CD4-positive, alpha-beta T cell treated with Interleukin-1 beta for 1 hour (primary cell): ENCODE measurements at places on chromosomes 12 and 14.

- DNase-seq, result no peak
Measured at GRCh38 chr12:104482113-104482512, 25.4 kb downstream of the CHST11 start.

- DNase-seq, result no peak
Measured at GRCh38 chr12:3837049-3837448, 36.1 kb downstream of the PARP11 start.

- no peak for DNase-seq
Measured at GRCh38 chr14:103332143-103332919, 1.7 kb upstream of the EIF5 start.

DNA sequence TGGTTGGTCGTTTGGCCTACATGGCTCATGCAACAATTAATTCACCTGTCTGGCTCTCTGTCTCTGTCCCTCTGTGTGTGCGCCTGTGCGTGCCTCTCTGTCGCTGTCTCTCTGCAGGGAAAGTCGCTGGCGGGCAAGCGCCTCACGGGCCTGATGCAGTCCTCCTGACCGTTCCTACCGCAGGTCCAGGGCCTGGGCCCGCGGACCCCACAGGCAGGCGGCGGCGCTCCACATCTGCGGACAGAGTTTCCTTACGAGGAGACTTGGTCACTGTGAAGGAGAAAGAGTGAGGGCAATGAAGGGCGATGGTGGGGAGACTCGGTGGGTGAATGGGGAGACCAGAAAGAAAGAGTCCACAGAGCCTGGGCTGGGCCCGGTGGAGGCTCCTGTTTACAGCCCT is 331.6 kb downstream of the DPF3 start:
- no peak for DNase-seq

- DNase-seq, result no peak
Measured at GRCh38 chr14:101490771-101491170, 70.5 kb upstream of the DIO3 start.

DNA sequence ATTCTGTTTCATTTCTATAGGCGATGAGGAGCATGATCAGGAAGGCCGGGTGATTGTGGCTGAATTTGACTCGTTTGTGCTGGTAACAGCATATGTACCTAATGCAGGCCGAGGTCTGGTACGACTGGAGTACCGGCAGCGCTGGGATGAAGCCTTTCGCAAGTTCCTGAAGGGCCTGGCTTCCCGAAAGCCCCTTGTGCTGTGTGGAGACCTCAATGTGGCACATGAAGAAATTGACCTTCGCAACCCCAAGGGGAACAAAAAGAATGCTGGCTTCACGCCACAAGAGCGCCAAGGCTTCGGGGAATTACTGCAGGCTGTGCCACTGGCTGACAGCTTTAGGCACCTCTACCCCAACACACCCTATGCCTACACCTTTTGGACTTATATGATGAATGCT is 1.9 kb downstream of the APEX1 start:
- no peak for DNase-seq

DNA sequence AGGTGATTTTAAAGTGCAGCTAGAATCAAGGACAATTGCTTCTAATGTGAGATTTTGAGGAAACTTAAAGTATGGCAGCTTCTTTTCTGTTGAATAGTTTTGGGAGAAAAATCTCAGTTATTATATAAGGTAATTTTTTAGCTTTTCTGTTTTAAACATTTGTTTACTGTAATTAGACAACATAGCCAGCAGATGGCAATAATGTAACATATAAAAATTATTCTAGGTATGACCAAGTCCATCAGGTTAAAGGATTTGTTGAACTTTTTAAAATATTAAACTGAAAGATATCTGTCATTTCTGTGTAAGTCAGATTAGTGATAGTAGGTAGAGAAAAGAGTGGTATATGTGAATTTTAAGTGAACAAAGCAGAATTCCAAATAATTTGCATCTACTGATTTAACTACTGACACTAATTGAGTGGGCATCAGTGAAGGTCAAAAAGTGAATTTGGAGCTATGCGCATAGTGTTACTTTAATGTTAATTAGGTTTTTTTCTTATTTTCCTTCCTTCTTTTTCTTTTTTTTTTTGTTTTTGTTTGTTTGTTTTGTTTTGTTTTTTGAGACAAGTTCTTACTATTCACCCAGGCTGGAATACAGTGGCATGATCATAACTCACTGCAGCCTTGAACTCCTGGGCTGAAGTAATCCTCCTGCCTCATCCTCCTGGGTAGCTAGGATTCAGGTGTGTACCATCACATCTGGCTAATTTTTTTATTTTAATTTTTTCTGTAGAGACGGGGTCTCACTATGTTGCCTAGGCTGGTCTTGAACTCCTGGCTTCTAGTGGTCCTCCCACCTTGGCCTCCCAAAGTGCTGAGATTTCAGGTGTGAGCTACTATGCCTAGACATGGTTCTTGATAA is 18.6 kb downstream of the PRORP start:
- DNase-seq, result no peak

DNA sequence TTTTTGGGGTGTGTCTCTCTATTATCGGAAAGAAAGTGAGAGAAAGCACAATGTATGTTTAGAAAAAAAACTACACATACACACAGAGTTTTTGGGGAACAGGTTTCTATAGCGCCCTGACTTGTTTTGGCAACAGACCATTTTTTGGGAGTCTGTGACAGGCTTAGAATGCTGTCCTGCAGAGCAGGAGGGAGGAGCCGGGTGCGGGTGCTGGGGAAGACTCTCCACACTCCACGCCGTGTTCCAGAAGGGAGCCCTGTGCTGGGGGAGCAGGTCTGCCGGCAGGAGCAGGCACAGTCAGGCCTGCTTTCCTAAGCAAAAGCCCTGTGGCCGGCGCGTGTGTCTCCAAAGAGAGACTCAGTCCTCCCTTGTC is 26.5 kb downstream of the CD9 start:
- DNase-seq, result no peak

DNA sequence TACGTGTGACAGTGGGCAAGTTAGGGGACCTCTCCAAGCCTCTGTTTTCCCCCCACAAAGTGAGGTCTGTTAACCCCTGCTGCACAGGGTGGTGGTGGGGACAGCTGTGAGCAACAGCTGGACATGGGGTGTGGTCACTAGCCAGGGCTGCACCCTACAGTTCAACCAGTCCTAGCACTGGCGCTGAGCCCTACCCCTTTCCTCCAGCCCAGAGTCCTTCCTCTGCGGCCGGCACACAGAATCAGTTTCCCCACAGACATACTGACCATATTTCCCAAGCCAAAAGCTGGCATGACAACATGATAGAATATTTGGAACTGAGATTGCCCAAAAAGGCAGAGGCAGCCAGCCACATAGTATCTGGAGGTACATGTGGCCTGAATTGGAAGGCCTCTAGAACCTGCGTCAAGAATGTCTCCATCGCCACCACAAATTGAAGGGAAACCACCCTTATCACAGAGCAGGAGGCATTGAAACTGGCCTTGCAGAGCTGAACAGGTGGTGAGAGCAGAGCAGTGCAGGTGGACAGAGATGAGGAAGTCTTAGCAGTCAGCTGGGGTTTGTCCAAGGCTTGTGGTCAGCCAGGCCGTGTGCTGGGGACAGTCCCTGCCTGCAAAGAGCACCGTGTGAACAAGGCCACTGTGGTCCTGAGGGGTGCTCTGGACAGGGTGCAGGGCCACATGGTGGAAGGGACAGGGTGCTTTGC is 21.2 kb downstream of the DEGS2 start:
- no peak for DNase-seq

- DNase-seq, result no peak
Measured at GRCh38 chr12:5556033-5556614, 124.2 kb downstream of the NTF3 start.

GRCh38 chr14:20164462-20164861 is 25.8 kb downstream of the OR4N5 start:
- DNase-seq, result no peak

GRCh38 chr12:28540324-28540714 is 350.1 kb downstream of the CCDC91 start:
- no peak for DNase-seq

DNA sequence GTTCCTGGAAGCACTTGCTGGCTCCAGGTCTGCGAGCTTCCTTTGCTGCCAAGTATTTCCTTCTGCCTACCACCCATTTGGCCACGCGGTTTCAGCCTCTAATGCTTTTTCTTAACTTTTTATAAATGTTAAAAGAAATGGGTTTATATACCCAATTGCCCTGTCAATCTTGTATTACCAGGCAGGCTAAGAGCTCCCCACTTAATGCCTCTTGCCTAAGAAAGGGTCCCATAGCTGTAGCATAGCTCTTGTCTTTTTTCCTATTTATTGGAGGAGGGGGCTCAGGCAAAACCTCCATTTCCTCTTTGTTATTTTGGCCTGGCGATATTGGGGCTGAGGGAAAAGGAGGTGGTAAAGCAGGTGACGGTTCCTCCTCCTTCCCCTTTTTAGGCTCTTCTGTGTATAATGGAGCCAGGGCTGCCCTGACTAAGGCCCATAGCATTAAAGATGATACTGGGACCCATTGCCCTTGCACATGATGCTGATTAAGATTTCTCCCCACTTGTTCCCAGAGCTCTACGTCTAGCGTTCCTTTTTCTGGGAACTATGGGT is 21.6 kb upstream of the BLTP3B start:
- DNase-seq, result no peak
